ENCODE measurements at places on chromosomes 4 and X.

DNA sequence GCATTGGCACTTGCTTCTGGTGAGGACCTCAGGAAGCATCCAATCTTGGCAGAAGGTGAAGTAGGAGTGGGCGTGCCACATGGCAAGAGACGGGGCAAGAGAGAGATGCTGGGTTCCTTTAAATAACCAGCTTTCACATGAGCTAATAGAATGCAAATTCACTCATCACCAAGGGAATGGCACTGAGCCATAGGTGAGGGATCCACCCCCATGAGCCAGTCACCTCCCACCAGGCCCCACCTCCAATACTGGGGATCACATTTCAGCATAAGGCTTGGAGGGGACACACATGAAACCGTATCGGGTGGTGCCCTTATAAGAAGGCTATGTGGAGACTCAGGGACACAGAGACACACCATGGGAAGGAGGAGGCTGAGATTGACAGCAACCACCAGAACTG, 140.0 kb upstream of the MSX1 start:
- DNase-seq, result no peak

DNA sequence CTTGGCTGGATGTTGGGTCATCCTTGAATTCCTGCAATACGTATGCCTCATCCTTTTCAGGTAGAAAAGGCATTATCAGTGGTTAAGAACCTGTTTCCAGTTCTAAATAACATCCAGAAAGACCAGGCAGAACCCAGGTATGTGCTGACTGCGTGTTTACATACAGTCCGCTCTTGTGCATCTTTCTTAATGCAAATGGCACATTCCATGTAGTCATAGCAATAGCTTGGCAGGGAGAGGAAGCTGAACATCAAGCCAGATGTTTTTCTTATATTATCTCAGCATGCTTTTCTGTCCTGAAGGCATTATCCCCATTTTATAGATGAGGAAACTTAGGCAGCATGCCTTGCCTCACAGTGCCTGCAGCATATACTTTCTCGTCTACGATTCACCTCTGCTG, 2.1 kb downstream of the DCLK2 start:
- no peak for DNase-seq

DNA sequence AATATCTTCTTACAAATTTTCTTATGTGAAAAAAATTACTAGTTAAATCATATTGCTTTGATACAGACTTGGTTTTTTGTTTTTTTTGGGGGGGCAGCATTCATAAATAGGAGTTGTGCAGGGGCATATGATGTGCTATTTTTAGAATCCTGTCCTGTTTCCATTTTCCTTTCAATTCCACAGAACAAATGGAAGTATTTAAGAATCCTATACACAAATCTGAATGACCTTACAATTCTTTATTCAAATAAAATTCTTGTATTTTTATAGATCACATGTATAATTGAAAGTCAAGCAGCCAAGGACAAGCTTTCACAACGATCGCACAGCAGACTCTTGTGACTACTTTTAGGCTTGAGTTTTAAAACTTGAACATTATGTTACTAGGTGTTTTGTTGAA, 523.9 kb downstream of the ANKRD50 start:
- no peak for DNase-seq

GRCh38 chr4:168794092-168794707, 215.9 kb downstream of the CBR4 start:
- no peak for DNase-seq

DNA sequence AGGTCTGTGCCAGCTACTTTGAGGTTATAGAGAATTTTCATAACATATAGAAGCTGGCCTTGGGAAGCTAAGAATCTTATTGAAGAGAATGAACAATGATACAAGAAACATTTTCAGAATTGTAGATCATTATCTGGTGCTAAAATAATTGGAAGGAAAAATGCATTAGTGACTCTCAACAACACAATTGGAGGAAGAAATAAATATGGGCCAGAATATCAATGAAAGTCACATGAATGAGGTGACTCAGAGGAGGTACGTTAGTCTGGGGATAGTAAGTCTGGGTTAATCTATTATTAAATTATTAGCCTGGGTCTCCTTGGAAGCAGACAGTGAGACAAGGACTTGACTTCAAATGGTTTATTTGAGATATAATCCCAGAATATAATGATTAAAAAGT, 529.3 kb upstream of the SLIT2 start:
- no peak for DNase-seq

DNA sequence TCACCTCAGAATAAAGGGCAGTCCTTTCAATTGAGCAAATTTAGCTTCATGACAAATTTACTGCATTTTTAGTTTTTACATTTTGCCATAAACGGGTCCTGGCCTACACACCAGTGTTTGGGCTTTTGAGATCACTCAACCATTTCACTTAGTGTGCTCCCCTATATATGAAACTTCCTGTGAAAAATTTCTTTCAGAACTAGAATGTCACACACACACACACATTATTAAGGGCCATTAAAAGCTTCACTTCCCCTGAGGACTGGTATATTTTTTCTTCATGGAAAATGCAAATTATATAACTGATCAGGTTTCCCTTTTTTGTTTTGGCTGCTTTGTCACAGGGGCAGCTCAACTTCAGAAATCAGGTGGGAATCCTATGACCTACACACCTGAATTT, 206.5 kb downstream of the ENOX2 start:
- DNase-seq, result no peak

DNA sequence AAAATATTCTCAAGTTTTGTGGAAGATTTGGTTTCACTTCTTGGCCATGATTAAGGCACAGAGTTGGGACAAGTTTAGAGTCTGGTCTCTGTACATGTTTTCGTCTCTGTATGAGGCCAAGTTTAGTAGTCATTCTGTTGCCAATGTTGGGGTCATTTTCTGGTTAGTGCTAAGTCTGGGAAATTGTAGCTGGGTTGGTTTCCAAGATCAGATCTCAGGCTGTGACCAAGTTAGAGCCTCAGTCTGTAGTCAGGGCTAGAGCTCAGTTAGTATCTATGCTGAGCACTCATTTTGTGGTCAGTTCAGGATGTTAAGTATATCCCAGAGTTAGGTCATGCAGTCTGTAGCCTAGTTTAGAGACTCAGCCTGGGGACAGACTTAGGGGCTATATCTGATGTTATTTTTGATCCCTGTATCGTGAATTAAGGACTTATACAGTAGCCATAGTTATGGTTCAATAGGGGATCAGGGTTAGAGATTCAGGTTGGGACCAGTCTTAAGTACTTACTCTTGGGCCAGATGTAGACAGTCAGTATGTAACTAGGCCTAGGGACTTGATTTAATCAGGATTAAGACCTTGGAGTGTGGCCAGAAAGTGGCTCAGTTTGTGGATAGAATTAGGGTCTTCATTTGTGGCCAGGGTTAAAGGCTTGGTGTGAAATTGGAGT, 6.6 kb upstream of the ENOX2 start:
- DNase-seq, result no peak

GRCh38 chrX:150870487-150871340, 27.8 kb downstream of the CD99L2 start:
- DNase-seq, result no peak

GRCh38 chr4:116551806-116552205, 533.6 kb downstream of the TRAM1L1 start:
- DNase-seq, result no peak

Data from stimulated activated CD4-positive, alpha-beta T cell treated with anti-CD3 and anti-CD28 coated beads, Interleukin-12 subunit alpha, Interleukin-12 subunit beta, amount 100 ng/mL, for 4 hours (primary cell).